ENCODE measurements at places on chromosomes 3 and 15.
A peak's percentile ranks its signal among the peaks of the same experiment; 100 is the strongest.

DNA sequence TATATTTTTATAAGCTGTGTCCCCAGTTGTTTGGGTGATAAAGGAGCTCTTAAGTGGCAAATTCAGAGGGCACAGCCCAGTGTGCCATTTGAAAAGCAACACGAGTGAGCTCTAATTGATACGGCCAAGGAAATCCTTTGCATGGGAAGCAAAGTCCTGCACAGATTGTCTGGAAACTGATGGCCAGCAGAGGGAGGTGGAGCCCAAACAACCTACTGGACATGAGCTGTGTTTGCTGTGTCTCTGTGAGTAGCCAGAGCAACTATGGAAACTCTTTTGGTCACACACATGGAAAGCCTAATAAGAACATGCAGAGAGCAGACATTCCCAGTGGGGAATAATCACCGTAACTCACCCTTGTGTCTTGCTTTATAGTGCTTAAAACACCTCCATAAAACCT is 24.4 kb downstream of the ONECUT1 start:
- no peak for DNase-seq

- DNase-seq = no peak
Measured at GRCh38 chr3:12175844-12176453, 17.2 kb upstream of the TIMP4 start.

DNA sequence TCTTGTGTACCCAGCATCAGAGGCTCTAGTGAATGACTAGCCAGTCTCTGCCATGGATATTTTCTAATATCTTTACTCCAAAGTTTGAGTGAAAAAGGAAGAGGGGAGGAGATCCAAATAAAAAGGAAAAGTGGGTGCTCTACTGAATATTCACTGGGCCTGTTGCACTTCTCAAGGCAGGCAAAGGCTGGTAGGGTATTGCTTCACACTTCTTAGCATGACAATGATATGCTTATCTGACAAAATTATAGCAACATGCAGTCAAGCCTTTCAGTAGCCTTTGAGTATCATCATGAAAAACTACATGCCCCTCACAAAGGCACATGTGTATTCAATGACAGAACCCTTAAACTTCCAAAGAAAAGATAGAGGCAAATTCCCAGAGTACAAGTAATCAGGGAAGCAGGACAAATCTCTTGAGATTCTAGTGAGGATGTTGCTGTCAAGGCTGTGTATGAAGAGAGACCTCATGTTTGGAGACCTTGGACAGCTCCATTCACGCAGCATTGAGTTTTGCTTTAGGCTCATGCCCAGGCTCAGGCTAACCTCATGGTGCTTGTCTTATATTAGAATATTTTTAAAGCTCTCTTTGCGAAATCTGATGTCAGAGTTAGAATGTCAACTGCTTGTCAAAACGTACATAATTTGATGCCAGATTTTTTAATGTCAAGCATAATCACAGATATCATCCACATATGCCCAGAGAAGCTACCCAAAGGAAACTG is 506.9 kb downstream of the OCA2 start:
- peak; percentile 66 for DNase-seq

GRCh38 chr3:129708328-129708861 is 101.9 kb upstream of the PLXND1 start:
- DNase-seq = no peak

DNA sequence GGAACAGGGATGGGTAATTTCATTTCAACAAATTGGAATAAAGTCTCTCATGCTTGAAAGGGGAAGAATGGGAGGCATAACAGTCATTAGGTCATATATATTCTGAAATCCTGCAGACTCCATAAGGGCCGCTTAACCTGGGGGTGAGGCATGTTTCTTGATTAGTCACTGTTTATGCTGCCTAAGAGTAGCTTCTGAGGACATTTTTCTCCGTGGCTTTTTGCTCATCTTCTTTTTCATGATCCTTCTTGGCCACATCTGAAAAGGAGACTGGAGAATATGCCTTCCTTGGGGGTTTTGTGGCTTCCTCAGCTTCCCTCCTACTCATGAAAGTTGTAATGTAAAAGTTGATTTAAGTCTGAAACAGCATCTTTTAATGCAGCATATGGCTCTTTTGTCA is 20.0 kb upstream of the CFAP20DC start:
- peak; percentile 82 for DNase-seq

GRCh38 chr3:47404955-47405790 is 24.4 kb downstream of the PTPN23 start:
- no peak for DNase-seq

DNA sequence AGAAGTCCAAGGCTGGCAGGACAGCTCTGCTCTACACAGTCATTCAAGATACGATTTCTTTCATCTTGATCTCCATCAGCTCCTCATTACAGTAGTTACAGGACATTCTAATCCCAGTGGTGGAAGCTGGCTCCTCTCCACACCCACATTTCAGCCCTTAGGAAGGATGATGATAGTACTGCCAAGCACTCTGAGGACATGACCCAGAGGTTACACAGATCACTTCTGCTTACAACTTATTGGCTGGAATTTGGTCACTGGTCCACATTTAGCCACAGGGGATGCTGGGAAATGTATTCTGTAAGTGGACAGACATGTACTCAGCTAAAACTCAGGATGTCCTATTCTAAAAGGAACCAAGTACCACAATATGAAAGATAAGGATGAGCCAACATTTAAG is 77.1 kb downstream of the IQCH start:
- DNase-seq = no peak

GRCh38 chr3:80238606-80239005 is 470.8 kb upstream of the ROBO1 start:
- no peak for DNase-seq

DNA sequence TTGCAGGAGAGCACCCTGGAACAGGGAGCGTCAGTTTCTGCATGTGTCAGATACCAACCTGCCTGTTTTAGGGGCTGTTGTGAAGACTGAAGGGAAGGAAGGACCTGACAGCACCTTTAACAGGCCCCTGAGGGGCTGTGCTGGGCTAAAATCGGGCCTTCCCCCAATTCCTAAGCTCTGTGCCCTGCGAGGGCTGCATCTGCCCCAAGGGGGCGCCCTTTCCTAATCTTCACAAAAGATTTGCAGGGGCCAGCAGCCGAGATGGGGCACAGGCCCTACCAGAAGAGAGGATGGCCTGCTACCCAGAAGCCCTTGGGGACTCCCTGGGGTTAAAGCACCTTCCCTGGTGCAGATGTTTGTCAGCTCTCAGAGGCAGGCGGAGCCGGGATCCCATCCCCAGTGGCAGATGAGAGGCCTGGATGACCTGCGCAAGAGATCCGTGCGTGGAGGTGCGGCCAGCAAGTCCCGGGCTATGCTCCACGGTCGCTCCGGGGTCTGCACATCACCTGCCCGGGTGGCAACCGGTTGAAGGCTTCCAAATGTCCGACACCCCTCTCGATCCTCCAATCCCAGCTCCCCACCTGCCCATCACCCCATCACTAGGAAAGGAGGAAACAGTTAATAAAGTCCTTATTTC is 53.6 kb downstream of the RHCG start:
- peak; percentile 23 for DNase-seq

- no peak for DNase-seq
Measured at GRCh38 chr3:115475178-115476041, 147.9 kb upstream of the GAP43 start.

GRCh38 chr15:74540161-74540760 is 759 bp upstream of the ARID3B start:
- no peak for DNase-seq

GRCh38 chr3:42639192-42639591 is 14.3 kb upstream of the ZBTB47 start:
- DNase-seq = no peak

DNA sequence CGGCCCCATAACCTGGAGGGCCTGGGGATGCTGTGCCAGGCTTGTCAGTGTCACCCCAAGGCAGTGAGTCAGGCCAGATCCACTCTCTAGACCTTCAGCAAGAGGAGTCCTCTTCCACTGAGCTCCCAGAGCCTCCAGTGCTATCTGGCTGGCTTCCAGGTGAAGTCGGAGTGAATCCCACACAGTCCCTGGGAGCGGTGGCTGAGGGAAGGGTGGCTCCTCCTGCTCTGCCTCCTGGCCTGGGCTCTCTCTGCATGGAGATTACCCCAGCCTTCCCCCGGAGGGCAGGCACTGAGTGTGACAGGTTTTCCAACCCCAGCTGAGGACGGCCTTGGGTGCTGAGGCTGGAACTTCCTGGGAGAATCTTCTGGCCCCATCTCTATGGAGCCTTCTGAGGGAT is 82.7 kb downstream of the EPHB1 start:
- no peak for DNase-seq

GRCh38 chr3:43919029-43919428 is 228.3 kb downstream of the ABHD5 start:
- DNase-seq = no peak

DNA sequence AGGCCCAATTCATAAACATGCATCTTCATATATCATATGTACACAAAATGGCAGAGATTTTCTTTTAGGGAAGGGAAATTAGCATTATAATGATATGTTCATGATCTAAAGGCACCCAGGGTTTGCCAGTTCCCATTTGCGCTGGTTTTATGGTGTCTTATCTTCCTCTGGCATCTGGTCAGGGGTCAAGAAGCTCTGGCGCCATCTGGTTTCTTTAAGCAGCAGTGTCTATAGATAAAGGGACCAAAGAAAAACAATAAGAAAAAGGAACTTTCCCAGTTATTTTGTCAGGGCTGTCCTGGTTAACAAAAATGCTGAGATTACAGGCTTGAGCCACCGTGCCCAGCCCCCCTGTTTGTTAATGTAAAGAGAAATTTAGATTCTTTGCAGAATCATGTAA is 3.3 kb upstream of the DCP1A start:
- DNase-seq = peak; percentile 51

GRCh38 chr3:168470380-168470779 is 374.7 kb upstream of the GOLIM4 start:
- DNase-seq = no peak

DNA sequence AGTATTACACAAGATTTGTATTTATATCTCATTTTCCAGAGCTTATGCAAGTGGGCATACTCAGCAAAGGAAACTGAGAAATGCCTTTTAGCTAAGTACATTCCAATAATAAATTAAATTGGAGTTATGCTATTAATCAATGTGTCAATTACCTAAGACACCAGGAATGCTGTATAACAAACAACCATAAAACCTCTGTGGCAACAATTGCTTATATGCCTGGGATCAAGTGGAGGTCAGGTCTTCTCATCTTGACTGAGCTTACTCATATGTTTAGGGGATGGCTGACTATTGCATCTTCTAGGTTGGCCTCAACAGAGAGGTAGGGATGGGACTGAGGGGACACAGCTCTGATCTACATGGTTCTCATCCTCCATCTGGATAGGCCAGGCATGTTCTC is 30.7 kb downstream of the CD200R1L start:
- DNase-seq = no peak

DNA sequence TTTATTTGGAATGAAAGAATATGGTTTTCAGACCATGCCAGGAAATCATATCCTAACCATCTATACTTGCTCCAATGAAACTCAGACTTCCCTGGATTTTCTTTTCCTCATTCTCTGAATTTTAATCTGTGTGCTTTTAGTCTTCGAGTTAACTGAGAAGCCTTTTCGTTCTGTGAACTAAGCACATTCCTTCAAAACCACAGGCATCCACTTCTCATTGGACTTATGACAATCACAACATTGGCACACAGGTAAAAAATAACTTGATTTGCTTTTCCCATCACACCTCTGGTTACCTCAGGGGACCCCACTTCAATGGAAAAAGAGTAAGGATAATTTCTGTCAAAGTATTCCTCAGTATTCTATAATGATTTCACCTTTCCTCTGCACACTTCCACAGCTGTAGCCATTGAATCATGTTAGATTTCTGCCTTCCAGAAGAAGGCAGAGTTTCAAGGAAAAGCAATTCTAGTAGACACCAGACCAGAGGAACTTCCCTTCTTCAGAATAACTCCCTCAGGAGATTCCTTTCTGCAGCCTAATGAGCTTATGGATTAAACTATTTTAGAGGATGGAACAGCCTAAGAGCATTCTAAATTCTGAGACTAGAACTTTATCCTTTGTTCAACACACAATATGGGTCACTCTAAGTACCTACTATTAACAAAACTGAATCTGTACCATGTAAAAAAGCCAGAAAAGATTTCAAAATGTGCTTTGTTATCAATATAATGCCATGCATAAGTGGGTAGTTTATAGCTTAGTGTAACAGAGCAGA is 15.9 kb downstream of the COMMD2 start:
- DNase-seq = no peak

GRCh38 chr3:160876643-160877042 is 120.6 kb downstream of the PPM1L start:
- DNase-seq = no peak

DNA sequence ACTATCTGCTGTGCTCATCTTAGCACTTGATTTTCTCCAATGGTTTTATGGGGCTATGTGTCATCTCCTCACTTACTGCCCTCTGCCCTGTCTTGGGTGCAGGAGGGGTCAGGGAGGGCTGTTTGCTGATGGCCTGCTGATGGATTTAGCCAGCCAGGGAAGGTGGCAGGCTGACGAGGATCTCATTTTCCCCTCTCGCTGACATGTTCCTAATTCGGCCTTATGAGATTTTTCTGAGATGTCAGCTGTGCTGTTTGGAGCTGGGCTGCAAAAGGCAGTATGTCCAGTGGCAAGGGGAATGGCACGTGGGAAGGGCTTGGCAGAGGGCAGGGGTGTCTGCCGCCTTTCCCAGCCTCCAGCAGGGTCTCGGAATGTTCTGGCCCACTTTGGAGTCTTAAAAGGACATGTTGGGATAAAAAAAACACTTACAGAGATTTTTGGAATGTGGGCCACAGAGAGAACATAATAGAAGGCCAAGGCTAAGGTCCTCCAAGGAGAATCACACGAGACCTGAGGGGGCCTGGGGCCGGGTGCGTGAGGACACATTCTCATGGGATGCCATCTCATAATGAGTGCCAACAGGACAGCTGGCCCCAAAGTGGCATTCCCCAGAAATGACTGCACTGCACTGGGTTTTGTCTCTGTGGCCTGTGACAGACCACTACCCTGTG is 303.8 kb downstream of the TLE3 start:
- no peak for DNase-seq

DNA sequence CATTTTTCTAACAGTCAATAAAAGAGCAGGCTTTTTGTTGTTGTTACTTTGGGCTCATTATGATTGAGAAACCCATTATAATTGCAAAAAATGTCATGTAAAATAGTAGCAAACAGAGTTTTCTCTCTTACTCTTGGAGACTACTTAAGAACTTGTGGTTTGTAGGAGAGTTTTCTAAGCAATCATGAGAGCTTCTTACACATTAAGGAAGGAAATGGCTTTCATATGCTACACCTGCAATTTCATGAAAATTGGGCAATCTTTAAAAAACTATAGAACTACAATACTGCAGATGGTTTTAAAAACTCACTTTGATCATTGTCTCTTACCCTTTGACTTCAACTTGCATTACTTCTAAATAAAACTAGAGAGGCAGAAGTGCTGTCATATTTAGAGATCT is 701.8 kb downstream of the ZPLD1 start:
- DNase-seq = peak; percentile 29

DNA sequence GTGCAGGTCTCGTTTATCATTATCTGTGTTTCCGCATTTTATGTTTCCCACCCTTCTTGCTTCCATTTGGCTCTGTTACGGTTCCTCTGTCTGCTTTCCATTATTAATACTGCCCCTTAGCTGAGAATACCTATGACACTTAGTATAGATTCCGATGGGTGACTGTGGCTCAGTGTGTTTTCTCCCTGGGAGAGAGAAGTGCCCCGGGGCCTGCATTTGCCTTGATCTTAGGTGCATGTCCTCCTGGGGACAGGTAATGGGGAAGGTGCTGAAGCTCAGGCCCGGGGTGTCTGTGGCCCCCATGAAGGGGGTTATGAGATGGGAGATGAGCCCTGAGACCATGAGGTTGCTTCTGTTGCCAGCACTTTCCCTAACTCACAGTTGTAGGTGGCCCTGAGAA is 43.4 kb upstream of the PCSK6 start:
- no peak for DNase-seq

- no peak for DNase-seq
Measured at GRCh38 chr3:127040216-127040615, 57.3 kb downstream of the PLXNA1 start.

Data from Jurkat, Clone E6-1 (cell line).